Nucleus accumbens (tissue), 56 donors: ENCODE measurements at places on chromosomes 1 and 21.

- DNase-seq, result no peak
These were observed 161.5 kb upstream of the KIAA0040 start for GRCh38 chr1:175354080-175354479.

GRCh38 chr1:30419831-30420230 lies 303.6 kb downstream of the MATN1 start:
- no peak for DNase-seq

DNA sequence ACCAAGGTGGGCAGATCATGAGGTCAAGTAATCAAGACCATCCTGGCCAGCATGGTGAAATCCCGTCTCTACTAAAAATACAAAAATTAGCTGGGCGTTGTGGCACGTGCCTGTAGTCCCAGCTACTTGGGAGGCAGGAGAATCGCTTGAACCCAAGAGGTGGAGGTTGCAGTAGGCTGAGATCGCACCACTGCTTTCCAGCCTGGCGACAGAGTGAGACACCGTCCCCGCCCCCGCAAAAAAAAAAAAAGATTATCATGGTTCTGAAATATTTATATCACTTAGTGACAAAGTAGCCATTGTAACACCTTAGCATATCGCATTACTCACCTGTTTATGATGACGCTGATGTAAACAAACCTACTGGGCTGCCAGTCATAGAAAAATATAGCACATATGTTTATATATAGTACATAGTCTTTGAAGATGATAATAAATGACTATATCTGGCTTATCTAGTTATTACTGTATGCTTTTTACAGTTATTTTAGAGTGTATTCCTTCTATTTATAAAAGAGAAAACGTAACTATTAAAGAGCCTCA lies 160.2 kb downstream of the NCAM2 start:
- DNase-seq, result no peak

DNA sequence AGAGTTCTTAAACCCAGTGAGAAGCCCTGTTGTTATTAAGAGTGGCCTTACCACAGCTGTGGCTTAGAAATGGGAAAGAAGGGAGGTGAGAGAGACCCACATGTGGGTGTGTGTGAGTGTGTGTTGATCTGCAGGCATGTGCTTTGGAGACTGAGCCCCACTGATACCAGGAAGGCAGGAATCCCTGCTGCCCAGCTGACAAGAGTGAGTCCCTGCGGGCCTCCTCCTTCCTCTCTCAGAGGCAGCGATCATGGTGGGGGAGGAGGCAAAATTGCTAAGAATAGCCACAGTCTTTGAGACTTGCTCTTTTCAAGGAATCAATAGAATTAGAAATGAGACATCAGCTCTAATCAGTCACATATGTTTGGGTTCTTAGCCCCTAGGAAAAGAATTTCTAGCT lies 87.0 kb upstream of the WARS2 start:
- DNase-seq, result no peak

DNA sequence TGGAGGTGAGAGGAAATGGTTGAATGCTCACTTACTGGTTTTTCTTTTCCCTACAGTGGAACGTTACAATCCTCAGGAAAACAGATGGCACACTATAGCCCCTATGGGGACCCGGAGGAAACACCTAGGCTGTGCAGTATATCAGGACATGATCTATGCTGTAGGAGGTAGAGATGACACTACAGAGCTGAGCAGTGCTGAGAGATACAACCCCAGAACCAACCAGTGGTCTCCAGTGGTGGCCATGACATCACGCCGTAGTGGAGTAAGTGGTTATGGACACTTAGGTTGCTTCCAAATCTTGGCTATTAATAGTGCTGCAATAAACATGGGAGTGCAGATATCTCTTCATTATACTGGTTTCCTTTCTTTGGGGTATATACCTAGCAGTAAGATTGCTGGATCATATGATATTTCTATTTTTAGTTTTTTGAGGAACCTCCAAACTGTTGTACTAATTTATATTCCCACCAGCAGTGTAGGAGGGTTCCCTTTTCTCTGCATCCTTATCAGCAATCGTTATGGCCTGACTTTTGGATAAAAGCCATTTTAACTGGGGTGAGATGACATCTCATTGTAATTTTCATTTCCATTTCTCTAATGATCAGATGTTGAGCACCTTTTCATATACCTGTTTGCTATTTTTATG lies 48.8 kb upstream of the DARS2 start:
- DNase-seq, result no peak
